Upper lobe of left lung (tissue), 6 donors: ENCODE measurements at places on chromosomes 2 and 18. TPM values are rescaled to one million over a fixed set of nuclear protein-coding genes. Genes with fewer than 3 reads are reported as not detected.

GRCh38 chr2:113134717-113135116 lies 7.3 kb downstream of the IL1RN start:
- peaks cover 4% of the 10 kb centered on the region for H3K4me1 ChIP-seq
- no peaks in the 10 kb centered on the region for H3K27me3 ChIP-seq
- H3K36me3 ChIP-seq: peaks cover 3% of the 10 kb centered on the region
- H3K27ac ChIP-seq: no peak overlapping the region
- no peak overlapping the region for H3K4me3 ChIP-seq

DNA sequence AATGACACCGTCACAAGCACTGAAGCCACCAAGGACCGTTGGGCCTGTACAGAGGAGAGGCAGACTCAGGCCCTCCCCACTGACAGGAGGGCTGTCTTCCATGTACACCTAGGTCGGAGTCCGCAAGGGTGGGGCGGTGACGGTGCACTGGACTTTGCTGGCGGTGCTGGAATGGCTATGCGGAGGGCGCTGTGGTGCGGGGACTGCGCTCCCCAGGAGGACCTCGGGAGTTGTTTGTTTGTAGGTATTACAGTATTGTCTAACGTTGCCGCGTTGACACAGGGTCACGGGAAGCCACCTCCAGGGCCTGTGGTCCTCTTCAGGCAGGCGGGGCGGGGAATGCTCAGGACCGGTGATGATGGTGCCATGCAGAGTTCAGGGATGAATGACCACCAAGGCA lies 126.2 kb downstream of the TPO start:
- no peak overlapping the region for H3K27ac ChIP-seq
- no peak for DNase-seq
- H3K4me3 ChIP-seq: no peak overlapping the region
- H3K36me3 ChIP-seq: no peaks in the 10 kb centered on the region

Gene EFR3B
- 15.2 TPM for total RNA-seq

Gene SNTG2
- total RNA-seq: 5.7 TPM

Gene PROKR1
- not detected for total RNA-seq

- no peaks in the 10 kb centered on the region for H3K36me3 ChIP-seq
- H3K27ac ChIP-seq: no peak overlapping the region
- DNase-seq: no peak
- H3K27me3 ChIP-seq: no peaks in the 10 kb centered on the region
Measured at GRCh38 chr18:49572611-49573345, 10.9 kb downstream of the LIPG start.

DNA sequence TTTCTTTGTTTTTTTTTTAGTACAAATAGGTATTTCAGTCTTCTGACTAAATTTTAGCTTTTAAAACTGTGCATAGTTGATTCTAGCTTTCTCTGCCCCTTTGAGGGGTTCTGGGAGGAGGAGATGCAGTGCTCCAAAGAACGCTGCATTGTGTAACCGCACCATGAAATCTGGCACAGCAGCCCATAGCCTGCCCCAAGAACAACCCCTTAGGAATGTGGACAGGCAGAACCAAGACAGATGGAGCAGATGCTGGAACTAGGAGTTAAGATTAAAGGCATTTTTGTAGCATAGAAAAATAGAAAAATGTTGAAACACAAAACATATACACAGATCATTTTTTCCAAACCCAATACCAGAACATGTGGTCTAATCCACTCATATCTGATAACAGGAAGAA lies 187.5 kb downstream of the SCG2 start:
- no peaks in the 10 kb centered on the region for H3K4me1 ChIP-seq
- H3K27me3 ChIP-seq: no peaks in the 10 kb centered on the region
- H3K36me3 ChIP-seq: no peaks in the 10 kb centered on the region
- no peak for DNase-seq
- no peak overlapping the region for H3K27ac ChIP-seq

DNA sequence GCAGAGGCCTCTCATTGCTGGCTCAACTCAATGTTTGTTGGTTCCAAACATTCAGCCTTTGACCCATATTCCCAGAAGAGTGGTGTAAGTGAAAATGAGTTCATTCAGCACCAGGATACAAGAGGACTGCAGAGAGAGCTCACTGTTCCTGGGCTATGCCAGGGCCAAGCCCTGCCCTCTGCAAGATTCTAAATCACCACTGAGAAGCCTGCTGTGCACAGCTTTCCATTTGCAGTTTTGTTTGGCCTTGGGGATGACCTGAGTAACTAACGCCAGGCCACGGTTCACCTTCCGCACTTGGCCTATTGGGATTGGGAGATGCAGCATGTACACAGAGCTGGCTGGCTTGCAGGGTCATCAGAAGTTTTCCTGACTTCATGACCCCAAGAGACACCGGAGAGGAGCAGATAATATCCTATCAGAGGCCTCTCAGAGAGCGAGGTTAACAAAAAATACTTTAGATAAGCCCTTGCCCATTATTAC lies 12.6 kb downstream of the GKN1 start:
- H3K27ac ChIP-seq: no peak overlapping the region
- DNase-seq: no peak
- no peak overlapping the region for H3K4me3 ChIP-seq
- no peaks in the 10 kb centered on the region for H3K27me3 ChIP-seq
- H3K36me3 ChIP-seq: no peaks in the 10 kb centered on the region

Gene SERPINB5
- total RNA-seq: 0.98 TPM

Gene CACNB4
- 7.9 TPM for total RNA-seq

GRCh38 chr2:15938803-15939555 lies 1.4 kb upstream of the MYCN start:
- peaks cover 48% of the 10 kb centered on the region for H3K4me1 ChIP-seq
- no peaks in the 10 kb centered on the region for H3K36me3 ChIP-seq

DNA sequence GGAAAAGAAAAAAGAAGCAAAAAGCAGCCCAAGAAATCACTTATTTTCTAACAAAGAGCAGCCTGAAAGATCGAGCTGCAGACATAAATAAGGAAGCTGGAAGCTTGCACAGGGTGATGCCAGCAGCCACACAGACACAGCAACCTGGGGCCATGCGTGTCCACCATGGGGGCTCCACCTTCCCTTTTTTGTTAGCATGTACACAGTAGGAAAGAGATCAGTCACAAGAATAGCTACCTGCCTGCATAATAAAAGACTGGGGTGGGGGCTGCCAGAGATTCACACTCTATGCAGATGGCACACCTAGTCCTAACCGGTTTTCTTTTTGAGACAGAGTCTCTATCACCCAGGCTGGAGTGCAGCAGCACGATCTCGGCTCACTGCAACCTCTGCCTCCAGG lies 2.9 kb upstream of the CNOT11 start:
- no peaks in the 10 kb centered on the region for H3K36me3 ChIP-seq
- H3K27me3 ChIP-seq: no peaks in the 10 kb centered on the region
- peaks cover 18% of the 10 kb centered on the region for H3K4me1 ChIP-seq
- no peak for DNase-seq
- no peak overlapping the region for H3K27ac ChIP-seq

Gene KLHL41
- total RNA-seq: 0.47 TPM
